ENCODE measurements at places on chromosomes 11 and 22.

DNA sequence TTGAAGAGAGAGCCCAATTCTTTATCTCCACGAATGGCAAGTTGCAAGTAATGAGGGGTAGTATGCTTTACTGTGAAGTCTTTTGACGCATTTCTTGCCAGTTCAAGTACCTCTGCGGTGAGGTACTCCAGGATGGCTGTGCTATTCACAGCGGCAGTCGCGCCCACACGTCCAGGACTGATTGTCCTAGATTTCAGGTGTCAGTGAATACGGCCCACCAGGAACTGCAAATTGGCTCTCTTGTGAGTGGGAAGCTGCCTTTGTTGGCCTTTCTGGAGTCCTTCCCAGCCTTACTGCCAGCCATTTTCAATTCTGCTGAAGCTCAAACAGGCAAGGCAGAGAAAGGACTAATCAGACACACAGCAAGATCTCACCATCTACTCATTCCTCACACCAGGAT is 8.5 kb downstream of the PPFIA1 start:
- no peak for DNase-seq

DNA sequence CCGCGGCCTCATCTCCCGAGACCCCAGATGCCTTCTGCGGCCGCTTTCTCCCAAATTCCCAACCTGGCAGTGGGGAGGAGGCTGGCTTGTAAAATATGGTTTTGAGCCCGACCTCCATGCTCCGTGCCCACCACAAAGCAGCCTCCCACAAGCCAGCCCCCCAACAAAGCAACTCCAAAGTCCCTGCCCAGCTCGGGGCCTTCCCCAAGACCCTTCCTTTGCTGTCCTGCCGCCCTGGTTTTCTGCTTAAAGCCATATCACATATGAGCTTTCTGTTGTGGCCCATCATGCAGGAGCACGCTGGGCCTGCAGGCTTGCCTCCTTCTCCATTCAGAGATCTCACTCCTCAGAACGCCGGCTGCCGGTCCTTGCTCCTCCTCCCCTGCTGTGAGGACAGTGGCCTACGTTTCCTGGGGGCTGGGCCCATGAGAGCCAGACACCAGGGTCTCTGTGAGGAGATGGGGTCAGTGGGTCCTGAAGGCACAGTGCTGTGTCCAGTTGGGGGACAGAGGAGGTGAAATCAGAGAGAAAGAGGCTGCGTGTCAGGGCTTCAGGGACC is 680.0 kb downstream of the BRD1 start:
- DNase-seq = no peak

- DNase-seq = no peak
Observed at GRCh38 chr11:112321501-112322172, 61.0 kb upstream of the PLET1 start.

GRCh38 chr22:36611241-36611976 is 82.4 kb upstream of the EIF3D start:
- DNase-seq = no peak

- no peak for DNase-seq
Observed at GRCh38 chr22:47564158-47564450, 801.7 kb downstream of the TBC1D22A start.

DNA sequence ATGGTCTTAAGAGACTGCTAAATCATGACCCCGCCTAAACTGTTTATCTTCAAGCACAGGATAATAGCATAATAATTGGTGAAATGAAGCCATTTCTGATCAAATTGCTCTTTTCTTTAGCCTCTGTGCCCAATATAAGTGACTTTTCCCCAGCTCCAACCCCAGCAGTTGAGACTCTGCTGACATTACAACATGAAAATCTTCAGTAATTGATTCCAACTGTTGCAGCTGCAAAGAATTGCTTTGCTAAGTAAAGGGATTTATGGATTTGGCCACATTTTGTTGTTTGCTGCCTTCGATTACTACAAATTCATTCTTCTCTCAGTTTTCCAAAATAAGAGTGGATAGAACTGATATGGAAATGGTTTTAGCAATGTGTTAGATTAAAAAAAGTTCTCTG is 576.7 kb upstream of the LRRC4C start:
- DNase-seq = no peak

- DNase-seq = no peak
Observed at GRCh38 chr11:125959511-125959910, 13.7 kb downstream of the VSIG10L2 start.

DNA sequence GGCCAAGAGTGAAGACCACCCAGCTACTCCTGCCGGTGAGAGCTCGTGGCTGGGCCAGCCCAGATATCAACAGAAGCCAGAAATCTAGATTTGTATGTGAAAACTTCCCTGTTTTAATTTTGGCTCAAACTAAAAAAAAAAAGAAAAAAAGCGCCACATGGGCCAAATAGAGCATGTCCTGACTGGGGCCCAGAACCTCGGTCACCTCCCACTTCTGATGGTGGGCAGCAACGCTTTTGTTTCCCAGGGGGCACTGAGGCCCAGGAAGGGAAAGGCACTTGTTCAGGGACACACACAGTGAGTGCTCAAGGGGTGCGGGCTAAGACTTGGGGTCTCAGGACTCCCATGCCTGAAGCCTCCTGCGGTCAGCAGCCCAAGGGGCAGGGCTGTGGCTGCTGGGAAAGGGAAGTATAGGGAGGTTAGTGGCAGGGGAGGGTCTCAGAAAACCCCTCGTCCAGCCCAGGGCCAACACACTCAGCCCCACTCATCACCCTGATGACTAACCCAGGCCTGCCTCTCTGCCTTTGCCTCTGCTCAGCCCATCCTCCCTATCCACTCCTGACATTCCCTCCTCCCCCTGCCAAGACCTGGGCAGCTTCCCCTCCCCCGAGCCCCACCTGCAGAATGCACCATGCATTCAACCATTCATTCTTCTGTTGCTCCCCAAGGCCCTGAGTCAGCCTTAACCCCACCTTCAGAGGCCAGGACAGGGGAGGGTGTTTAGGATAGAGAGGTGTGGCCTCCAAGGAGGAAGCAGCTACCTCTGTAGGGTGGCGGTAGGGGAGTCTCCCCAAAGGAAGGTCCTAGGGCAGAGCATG is 30.0 kb upstream of the TCF20 start:
- no peak for DNase-seq

DNA sequence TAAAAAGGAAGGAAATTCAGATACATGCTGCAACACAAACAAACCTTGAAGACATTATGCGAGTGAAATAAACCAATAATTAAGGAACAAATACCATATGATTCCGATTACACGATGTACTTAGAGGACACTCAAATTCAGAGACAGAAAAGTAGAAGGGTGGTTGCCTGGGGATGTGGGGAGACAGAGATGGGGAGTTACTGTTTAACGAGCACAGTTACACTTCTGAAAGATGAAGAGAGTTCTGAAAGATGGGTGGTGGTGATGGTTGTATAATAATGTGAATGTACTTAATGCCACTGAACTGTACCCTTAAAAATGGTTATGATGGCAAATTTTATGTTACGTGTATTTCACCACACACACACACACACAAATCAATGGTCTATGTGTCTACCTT is 14.7 kb downstream of the ZBTB44 start:
- DNase-seq = no peak
